ENCODE measurements at places on chromosomes 4 and X.
A peak's percentile ranks its signal among the peaks of the same experiment; 100 is the strongest.

GRCh38 chrX:123884809-123885408 lies 25.1 kb downstream of the XIAP start:
- peak; percentile 10 for DNase-seq

DNA sequence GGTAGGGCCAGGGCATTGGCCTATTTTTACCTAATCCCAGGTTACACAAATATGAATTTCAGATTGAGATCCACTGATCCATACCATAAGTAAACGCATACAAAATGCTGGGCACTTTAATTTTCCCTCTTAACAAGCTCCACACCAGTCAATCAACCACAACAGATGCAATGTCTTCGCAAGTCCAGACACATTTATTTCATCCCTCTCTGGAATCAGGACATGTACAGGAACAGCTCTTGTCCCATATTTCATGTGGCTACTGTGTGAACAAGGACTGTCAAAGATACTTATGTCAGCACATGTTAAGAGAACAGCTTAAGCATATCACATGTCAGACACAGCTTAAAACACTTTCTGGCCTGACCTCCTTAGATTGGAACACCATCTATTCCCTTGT lies 145.9 kb downstream of the PPP3CA start:
- DNase-seq, result no peak

DNA sequence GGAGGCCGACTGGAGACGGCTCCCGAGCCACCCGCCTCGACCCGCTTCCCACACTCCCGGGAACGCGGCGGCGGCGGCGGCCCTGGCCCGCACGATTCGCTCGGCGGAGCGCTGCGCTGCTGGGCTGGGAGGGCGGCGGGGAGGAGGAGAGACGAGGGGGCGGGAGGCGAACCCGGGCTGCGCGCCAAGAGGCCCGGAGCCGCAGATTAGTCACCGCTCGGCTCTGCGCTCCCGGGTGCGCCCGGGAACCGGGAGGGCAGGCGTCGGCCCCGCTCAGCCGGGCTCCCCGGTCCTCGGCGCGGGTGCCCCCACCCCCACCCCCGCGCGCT lies 11.2 kb upstream of the BCOR start:
- DNase-seq, result no peak

- DNase-seq, result no peak
Observed at GRCh38 chrX:42714981-42715700, 62.8 kb downstream of the PPP1R2C start.

GRCh38 chr4:142809559-142809958 lies 36.5 kb downstream of the INPP4B start:
- no peak for DNase-seq

- peak; percentile 3 for DNase-seq
Observed at GRCh38 chr4:82044141-82044993, 329.4 kb downstream of the HNRNPD start.

- DNase-seq, result no peak
Observed at GRCh38 chr4:2996415-2996814, 33.0 kb downstream of the GRK4 start.
